ENCODE measurements at places on chromosomes 3 and 15.

DNA sequence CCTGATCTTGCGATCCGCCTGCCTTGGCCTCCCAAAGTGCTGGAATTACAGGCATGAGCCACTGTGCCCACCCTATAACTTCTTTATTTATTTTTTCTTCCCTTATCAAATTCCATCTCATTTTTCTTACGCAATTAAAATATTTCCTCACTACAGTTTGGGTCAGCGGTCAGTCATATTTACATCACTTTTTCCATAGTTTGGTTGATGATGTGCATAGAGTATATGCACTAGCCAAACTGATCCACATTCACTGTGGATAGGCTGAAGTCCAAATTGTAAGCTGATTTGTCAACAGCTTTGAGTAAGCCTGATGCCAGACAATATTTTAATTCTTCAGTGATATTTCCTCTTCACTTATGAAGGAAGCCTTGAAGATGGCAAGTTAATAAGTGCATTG is 256.3 kb downstream of the TIGIT start:
- no peak for DNase-seq

DNA sequence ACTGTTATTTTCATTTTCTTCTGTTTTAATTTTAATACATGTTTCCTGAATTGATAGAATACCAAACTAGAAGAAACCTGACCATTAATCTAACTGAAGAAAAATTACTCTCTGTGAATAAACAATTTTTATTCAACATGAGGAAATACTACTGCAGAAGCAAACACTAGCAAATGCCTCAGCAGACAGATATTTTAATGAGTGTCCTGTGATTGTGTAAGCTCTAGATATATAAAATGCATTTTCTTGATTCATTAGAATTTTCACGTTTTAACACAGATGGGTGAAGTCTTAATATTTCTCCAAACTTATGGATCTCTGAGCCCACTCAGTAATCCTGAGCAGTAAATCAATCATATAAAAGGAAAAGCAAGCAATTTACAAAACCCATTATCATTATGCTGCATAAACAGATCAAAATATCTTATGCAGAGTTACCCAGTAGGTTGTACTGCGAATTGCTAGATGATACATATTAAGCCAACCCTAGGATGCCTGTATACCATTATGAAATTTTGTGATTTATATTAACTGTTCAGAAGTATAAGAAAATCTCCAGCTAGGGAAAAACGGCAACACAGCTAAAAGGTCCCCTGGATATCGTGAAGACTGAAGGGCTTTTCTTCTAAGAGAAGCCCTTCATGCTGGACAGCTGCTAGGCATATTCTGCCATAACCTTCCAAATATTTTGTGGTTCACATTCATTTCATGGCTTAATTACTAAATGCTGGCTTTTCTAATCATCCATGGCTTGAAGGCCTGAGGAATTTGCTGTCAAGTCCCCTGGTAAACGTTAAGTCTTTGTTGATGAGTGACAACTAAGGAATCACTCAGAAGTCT is 157.7 kb upstream of the TGFBR2 start:
- no peak for DNase-seq

DNA sequence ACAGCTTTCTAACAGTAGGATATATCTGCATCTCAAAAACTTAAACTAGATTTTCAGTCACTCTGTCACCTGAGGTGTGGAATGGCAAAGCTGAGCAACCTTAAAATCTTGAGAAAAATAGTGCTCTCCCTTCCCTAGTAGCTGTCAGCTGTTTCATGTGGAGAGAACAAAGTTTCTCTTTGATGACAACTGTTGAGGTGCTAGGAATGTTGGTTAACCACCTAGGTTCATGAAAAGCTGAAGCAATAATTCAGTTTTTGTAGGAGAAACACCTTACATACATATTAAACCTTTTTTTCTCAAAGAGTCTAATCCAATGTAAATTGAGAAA is 40.8 kb downstream of the TCF12 start:
- no peak for DNase-seq

DNA sequence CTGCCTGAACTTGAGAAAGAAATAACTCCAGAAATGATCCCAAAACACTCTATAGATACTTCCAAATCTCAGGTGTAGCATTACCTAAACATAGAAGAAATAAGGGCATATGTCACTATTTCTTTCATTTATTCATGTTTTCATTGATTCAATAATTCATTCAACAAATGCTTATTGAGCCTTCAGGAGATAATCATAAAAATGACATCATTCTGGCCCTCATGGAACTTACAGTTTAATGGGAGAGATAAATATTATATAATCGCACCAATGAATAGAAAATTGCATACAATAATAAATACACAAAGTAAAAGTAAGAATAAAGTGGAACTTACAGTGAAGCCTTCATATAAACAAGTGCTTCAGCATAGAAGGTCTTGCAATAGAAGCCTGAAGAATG is 58.1 kb upstream of the NR2F2 start:
- DNase-seq, result no peak

DNA sequence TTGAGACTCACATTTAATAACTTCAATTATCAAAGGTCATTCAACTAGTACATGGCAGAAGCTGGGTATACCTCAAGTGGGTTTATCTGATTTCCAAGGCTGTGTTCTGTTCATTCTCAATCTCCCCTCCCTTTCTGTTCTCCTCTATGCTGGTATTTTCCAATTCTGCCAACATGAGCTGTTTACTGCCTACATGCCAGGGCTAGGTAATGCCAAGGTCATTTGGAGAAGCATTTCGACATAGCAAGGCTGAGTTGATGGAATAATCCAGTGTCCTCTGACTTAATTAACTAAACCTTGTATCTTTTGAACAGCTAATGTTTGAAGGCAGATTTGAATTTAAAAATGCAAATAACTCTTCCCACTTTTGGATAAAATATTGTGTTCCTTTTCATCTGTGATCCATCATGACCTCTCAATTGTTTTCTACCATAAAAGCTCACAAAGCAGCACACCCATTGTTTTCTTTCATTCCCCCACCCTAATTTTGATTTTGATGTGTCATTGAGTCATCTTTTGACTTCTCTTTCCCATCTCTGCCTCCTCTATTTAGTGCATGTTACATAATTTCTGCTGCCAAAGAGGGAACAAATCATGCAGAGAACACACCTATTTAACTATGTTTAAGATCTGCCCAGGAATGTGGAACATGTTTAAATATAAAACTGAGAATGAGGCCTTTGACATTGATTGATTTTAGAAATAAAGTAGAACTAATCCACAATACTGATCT is 308.8 kb upstream of the NR2E3 start:
- DNase-seq, result no peak

GRCh38 chr15:35194296-35194695 is 109.2 kb upstream of the NANOGP8 start:
- DNase-seq, result no peak

DNA sequence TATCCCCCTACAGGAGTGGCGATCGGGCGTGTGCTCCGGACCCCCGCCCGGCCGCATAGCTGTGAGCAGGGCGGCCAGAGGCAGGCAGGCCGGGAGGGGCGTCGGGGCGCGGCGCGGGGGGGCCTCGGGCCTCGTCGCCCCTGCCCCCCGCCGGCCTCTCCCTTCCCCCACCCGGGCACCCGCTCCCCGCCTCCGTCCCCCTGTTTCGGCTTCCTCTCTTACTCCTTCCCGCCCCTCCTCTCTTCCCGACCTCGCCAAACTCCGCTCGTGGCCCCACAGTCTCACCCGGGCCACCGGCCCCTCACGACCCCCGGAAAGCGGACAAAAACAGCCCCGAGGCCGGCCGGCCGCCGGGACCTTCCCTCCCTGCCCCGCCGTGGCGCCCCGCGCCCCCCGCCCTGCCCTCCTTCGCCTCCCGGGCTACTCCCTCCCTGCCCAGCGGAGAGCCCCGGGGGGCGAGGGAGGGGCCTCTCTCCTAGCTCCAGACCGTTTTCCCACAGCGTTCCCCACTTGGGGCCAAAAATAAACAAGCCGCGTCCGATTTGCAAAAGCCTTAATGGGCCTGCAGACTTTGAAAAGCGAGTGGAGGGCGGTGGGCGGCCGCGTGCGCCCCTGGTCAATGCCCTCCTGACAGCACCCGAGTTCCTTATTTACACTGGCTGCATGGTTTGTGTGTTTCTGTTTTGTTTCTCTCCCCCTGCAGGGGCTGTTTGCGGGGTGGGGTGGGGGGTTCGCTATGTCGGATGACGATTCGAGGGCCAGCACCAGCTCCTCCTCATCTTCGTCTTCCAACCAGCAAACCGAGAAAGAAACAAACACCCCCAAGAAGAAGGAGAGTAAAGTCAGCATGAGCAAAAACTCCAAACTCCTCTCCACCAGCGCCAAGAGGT is 1.0 kb downstream of the UBE2E1 start:
- DNase-seq, result no peak

DNA sequence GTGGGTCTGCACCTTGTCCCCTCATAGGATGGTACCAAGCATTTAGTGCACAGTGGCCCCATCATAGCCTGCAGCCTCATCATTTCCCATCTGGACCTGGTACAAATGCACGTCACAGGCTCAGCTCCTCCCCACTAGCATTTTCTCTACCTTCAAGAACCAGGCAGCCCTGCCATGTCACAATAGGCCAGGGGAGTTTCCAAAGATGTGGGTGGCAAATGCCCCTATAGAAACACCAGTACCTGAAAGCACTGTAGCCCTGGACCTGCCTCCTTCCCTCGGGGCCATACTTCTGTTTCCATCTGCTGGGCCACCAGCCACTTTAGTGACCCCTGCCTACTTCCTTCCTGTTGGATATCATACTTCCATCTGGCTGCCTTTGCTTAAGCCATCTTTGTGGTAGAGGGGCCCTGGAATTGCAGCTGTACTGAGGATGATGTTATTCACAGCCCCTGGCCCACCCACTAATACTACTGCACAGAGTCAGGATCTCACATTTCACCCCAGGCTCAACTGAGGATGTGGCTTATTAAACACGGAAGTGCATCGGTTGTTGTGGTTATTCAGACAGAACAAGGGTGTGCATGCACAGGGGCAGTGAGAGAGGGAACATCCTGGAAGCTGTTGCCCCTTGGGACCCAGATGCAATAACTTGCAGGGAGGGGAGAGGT is 3.8 kb downstream of the TCTA start:
- no peak for DNase-seq

- DNase-seq, result no peak
Measured at GRCh38 chr3:48440590-48440958, 517 bp downstream of the TMA7 start.

GRCh38 chr3:129616713-129617112 is 10.2 kb upstream of the PLXND1 start:
- no peak for DNase-seq

DNA sequence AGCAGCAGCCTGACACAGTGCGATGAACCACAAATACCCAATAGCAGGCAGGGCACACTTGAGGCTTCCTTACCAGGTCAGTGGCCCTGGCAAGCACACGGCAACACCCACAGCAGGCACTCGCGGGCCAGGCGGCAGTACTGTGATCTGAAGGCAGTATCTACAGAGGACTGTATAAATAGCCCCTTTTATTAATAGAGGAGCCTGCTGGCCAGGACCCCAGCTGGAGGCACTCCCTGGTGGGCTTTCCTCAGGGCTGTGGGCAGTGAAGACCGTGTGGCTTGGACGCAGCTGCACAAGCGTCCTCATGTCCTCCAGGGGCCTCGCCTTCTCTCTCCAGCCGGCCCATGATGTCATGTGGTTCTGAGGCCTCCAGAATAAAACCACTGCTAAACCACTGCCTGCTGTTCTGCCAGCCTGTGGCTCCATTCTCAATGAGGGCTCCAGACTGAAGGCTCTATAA is 44.1 kb downstream of the LRIG1 start:
- no peak for DNase-seq

GRCh38 chr3:184633237-184633579 is 71.6 kb downstream of the EPHB3 start:
- DNase-seq, result no peak

GRCh38 chr3:12430086-12430485 is 54.2 kb upstream of the TSEN2 start:
- DNase-seq, result no peak

Measured in NCI-H748 treated with DMSO at 0.1 percent for 48 hours (cell line).